Renal cortical epithelial cell (primary cell): ENCODE measurements at places on chromosomes 2 and 18. TPM values are rescaled to one million over a fixed set of nuclear protein-coding genes. Genes with fewer than 3 reads are reported as not detected.

DNA sequence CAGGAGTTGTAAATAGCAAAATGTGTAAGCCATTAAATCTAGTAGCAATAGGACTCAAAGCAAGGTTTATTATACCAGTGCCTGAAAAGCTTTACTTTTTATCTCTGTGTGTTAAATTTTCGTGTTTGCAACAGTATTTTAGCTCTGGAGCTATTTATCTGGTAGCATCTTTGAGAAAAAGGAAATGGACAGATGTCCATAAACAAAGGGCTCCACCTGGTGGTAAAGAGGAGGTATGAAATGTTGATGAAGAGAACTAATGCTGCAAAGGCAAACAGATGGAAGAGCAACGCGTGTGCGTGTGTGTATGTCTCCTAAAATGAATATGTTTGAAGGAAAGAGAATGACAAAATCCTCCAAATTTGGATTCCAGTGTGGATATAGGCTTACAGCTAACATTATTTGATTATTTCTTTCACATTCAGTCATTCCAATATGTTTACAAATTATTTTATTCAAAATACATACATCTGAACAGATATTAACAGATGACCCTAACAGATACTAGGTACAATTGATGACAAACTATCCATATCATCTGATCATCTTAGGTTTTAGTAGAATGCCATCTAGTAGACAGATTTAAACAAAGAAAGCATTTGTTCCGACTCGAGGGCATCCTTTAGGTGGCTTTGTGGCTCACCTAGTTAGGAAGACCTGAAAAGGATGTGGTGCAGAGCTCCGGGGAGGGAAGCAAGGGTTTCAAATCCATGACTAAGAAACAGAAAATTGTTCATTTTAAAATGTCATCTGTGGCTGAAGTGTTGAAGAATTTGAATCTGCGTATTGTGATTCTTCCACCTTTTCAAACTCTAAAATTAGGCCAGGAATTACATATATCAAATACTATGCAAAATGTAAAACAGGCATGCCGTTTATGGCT lies 383.3 kb downstream of the MTX2 start:
- peak; percentile 76 for DNase-seq

GRCh38 chr18:11177382-11177781 lies 28.0 kb upstream of the PIEZO2 start:
- DNase-seq = no peak

Gene XRCC5
- 334 and 413 TPM in 2 replicates for total RNA-seq

Gene ECEL1
- 0.65 TPM in 1 of 2 replicates, not detected in the other for total RNA-seq

GRCh38 chr2:235903782-235904584 lies 264.2 kb downstream of the GBX2 start:
- no peak for DNase-seq

- DNase-seq = peak; percentile 86
Observed at GRCh38 chr2:237281836-237282306, 132.1 kb downstream of the COL6A3 start.

Gene COL5A2
- 9.4 and 45.5 TPM in 2 replicates for total RNA-seq

DNA sequence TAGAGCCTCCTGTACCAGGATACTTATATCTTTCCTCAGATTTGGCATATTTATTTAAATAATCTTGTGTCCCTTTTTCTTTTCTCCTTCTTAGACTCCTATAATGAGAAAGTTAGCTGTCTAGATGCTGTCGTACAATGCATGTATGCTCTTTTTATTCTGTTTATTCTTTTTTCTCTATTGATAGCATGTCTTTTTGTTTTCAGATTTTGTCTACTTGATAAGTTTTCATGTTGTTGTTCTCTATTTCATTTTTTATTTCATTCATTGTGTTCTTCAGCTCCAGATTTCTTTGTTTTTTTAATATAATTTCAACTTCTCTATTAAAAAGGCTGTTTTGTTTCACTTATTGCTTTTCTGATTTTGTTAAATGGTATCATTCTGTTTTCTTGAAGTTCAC lies 674.3 kb upstream of the POU3F3 start:
- no peak for DNase-seq

Gene TEX44
- not detected in 2 replicates for total RNA-seq

GRCh38 chr18:24199372-24199962 lies 60.6 kb downstream of the CABYR start:
- no peak for DNase-seq

GRCh38 chr18:45589356-45590035 lies 25.8 kb upstream of the SLC14A2 start:
- DNase-seq = no peak

DNA sequence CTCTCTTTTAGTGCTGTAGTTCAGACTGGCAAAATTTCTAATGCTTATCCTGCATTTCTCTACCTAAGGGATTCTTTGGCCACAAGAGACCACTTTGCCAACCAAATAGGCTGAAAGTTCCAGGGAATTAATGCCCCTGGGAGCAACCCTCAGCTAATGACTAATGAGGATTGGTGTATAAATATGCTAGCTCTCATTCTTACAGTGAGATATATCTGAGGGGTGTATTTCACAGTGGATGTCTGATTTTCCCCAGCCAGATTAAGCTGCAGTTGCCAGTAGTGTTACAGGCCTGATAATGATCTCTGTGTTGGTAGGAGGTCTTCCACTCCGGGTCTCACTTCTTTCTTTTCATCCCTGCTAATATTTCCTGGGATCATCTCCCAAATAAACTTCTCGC lies 90.4 kb downstream of the GULP1 start:
- DNase-seq = peak; percentile 57

Gene PAX8
- 86.5 and 273 TPM in 2 replicates for total RNA-seq

Gene CYP27A1
- 18.6 and 42.8 TPM in 2 replicates for total RNA-seq

Gene ACKR3
- total RNA-seq = 0.05 and 0.35 TPM in 2 replicates

- peak; percentile 57 for DNase-seq
Observed at GRCh38 chr2:12504443-12504842, 212.3 kb upstream of the TRIB2 start.

Gene NPAS2
- 22.1 and 25.5 TPM in 2 replicates for total RNA-seq

GRCh38 chr2:71827524-71827901 lies 320.1 kb downstream of the CYP26B1 start:
- no peak for DNase-seq

Gene MTLN
- total RNA-seq = 8.5 and 67.4 TPM in 2 replicates

- DNase-seq = peak; percentile 35
Observed at GRCh38 chr2:15159751-15160177, 401.4 kb downstream of the NBAS start.

- DNase-seq = peak; percentile 58
Observed at GRCh38 chr18:9516437-9517064, 41.2 kb downstream of the RALBP1 start.

Gene RUFY4
- total RNA-seq = not detected in 2 replicates

- DNase-seq = peak; percentile 46
Observed at GRCh38 chr2:85420536-85421259, 2.2 kb downstream of the SH2D6 start.

Gene MRO
- total RNA-seq = 0.30 TPM in 1 of 2 replicates, not detected in the other

Gene SLC9A2
- total RNA-seq = 0.25 and 6.4 TPM in 2 replicates

DNA sequence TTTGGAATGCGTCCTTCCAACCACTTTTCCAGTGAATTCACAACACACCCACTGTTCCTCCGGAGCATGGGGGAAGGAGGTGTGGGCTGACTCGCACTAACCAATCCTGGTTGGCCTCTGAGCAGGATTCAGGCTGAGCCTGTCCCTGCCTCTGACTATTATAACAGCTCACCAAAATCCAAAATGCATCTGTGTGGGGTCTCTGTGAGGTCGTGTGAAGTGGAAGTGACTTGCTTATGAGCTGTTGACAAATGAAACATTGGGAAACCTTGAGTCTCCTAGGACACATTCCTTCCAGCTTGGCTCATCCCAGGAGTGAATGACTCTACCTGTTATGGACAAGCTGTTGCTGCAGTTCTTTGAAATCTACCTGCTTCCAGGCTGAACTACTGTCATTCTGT lies 1.5 kb downstream of the CIDEA start:
- peak; percentile 71 for DNase-seq

GRCh38 chr18:29849144-29849543 lies 1193.4 kb downstream of the DSC3 start:
- DNase-seq = no peak

DNA sequence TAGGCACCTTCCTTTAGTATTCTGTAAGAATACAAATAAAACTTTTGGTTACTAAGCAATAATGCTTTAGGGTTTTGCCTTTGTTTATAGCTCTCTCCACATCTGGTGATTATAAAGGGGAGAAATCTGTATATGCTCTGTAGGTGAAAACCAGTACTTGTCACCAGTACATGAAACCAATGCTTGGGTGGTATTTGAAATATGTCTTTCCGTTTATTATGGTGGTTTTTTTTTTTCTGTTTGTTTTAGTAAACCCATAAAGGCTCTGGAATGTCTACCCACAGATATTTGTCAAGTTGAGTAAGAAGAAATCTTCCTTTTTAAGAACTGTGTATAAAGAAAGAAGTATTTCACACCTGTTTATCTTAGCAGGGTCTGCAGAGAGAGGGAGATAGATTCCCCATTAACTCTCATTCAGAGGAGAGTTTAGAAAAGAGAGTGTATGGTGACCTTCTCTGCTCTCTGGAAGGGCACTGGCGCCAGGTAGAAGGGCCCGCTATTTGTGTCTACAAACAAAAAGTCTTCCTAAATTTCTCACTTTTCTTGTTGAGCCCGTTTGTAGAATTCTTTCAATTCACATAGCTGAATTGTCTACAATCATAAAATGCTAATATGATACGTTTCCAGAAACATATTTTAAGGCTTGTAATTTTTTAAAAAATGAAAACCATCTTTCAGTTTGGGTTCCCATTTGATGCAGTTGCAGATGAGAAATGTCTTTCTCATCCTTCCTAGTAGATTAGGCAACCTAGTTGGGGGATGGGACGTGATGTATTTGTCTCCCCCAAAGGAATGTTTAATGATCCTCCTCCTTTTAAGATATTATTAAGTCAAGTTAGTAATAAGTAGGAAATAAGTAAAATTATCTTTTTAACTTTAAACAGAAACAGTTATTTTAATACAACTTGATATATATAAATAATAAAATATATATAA lies 33.9 kb downstream of the MAP3K20 start:
- peak; percentile 72 for DNase-seq

- no peak for DNase-seq
Observed at GRCh38 chr2:37552339-37552738, 119.1 kb downstream of the CDC42EP3 start.

DNA sequence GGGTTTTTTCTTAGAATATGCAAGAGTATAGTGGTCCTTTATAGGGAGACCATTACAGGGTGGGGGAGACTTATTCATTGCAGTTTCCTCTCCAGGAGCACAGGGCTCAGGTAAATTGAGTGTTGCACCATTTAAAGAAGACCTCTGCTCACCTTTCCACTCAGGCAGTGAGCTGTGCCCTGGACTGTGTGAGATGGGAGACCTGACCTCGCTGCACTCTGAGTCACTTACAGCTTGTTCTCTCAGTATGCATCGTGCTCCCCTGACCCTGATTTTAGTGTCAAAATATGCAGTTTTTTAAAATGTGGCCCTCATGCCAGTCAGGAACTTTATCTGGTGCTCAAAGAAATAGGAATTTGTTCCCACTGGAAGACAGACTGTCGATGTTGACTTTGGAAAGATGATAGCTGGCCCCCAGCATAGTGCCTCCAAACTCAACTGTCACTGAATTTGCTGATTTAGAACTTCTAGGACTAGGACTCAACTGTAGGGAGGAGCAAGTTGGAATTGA lies 146.7 kb upstream of the EPAS1 start:
- DNase-seq = no peak

- no peak for DNase-seq
Observed at GRCh38 chr2:205688417-205689200, 6.3 kb downstream of the NRP2 start.

DNA sequence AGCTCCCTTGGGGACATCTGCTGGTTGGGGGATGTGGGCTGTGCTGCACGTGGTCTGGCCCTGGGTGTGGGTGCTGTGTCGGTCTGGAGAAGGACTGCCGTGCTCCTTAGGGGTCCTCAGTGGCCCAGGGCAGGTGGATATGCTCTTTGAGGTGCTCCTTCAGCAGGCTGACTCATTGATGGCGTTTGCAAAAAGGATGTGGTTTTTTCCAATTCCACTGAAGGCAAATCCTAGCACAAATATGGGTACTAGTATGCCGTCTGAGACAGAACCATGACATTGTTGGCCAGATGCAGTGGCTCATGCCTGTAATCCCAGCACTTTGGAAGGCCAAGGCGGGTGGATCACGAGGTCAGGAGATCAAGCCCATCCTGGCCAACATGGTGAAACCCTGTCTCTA lies 3.3 kb downstream of the PPP1R7 start:
- DNase-seq = no peak

Gene DUSP11
- total RNA-seq = 23.5 and 40.5 TPM in 2 replicates

DNA sequence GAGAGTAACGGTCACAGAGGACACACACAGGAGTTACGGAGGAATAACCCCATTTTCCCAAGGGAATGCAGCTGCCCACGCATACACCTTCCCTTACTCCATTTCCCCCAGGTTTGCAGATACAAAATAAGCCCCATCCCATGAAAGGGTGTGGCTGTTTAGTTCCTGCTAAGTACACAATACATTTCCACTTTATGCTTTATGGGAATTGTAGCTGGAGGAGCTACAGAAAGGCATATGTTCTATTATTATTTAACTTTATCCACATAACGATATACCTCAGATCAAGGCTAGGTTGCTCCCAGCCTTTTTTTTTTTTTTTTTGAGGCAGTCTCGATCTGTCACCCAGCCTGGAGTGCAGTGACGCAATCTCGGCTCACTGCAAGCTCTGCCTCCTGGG lies 22.7 kb upstream of the INO80D start:
- no peak for DNase-seq
